ENCODE measurements at places on chromosomes 12 and 14. TPM values are rescaled to one million over a fixed set of nuclear protein-coding genes. Genes with fewer than 3 reads are reported as not detected.

DNA sequence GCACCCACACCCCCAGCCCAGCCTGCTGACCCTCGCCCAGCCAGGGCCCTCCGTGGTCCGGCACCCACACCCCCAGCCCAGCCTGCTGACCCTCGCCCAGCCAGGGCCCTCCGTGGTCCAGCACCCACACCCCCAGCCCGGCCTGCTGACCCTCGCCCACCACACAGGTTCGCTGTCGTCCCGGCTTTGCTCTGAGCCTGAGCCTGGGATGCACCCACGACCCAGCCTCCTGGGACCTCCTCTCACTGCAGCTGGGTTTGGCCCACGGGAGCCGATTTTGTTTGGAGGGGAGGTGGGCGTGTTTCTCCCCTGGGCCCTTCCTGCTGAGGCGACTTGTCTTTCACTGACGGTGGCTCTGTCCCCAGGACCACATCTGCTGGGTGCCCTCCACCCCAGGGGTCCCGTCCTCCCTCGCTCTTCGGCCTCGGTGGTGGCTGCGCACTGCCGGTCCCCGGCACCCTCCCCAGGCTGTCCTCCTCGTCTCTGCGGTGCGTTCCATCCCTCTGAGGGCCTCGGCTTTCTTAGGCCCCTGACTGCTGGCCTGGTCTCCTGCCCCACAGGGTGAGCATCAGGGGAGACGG, 83.8 kb downstream of the GALNT9 start:
- H3K27me3 ChIP-seq = peaks cover 2% of the 10 kb centered on the region
- H3K27ac ChIP-seq = no peak overlapping the region
- peaks cover 3% of the 10 kb centered on the region for H3K4me1 ChIP-seq
- H3K4me3 ChIP-seq = no peak overlapping the region
- H3K36me3 ChIP-seq = no peaks in the 10 kb centered on the region

- H3K27me3 ChIP-seq = peaks cover 4% of the 10 kb centered on the region
- no peaks in the 10 kb centered on the region for H3K36me3 ChIP-seq
- H3K4me3 ChIP-seq = no peak overlapping the region
- H3K27ac ChIP-seq = no peak overlapping the region
- H3K4me1 ChIP-seq = no peaks in the 10 kb centered on the region
- DNase-seq = no peak
These were observed 260.9 kb upstream of the USP15 start for GRCh38 chr12:61999311-61999710.

DNA sequence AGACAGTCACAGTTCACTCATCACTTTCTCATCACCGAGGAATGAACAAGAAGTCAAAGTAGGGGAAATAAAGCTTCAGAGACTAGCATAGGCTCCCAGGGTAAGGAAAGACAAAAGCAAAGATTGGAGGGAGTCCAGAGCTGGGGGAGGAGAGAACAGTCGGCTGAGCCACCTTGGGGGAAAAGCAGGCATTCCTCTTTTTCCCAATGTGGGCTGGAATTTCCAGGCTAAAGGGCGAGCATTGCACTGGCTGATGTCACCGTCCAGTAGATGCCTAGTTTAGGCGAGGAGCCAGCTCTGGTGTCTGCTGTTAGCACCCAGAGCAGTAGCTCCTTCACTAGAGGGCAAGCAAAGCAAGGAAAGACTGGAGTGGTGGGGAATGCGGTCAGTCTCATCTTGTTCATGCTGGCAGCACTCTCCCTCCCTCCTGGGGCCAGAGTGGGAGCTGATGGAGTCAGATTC, 8.5 kb upstream of the KRT75 start:
- no peak for DNase-seq
- peaks cover 52% of the 10 kb centered on the region for H3K27me3 ChIP-seq
- H3K4me3 ChIP-seq = no peak overlapping the region
- H3K36me3 ChIP-seq = no peaks in the 10 kb centered on the region

GRCh38 chr12:92951006-92951405, 21.9 kb upstream of the EEA1 start:
- H3K27me3 ChIP-seq = peaks cover 4% of the 10 kb centered on the region
- no peak overlapping the region for H3K4me3 ChIP-seq
- H3K36me3 ChIP-seq = no peaks in the 10 kb centered on the region
- H3K27ac ChIP-seq = no peak overlapping the region
- H3K4me1 ChIP-seq = peaks cover 2% of the 10 kb centered on the region

DNA sequence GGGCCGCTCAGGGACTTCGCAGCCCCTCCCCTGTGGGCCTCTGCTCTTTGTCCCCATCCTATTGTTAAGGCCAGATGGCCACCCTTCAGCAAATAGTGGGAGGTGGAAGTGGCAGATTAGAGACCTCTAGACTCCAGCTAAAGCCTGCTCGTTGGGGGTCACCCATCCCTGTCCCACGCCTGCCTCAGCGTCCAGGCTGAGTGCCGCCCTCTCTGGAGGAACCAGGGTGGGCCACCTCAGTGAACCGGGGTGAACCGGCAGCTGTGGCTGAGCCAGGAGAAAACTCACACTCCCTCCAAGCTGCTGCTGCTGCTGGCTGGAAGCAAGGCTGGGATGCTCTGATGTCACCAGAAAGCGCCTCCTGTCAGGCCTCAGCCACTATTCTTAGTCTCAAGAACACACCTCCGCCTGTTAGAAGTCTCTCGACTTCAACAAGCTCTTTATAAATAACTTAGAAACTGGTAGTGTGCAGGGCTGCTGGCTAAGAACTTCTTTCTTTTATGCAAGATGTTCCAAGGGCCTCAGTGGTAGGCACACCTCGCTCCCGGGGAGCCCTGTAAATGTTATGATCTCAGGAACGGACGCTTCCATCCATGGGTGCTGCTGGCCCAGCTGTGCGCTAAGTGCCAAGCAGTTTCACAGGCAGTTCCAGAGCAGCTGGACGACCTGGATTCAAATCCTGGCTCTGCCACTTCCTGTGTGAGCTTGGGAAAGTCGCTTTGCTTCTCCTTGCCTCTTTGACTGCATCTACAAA, 19.8 kb upstream of the TESC start:
- peaks cover 3% of the 10 kb centered on the region for H3K4me1 ChIP-seq
- no peak for DNase-seq
- H3K4me3 ChIP-seq = no peak overlapping the region
- H3K27ac ChIP-seq = no peak overlapping the region
- no peaks in the 10 kb centered on the region for H3K27me3 ChIP-seq

MMP17 gene
- 0.36 TPM for total RNA-seq

SYCP3 gene
- 1.1 TPM for total RNA-seq
